ENCODE measurements at places on chromosomes 11 and 22.

- DNase-seq = no peak
Measured at GRCh38 chr11:96222102-96222501, 120.9 kb downstream of the MAML2 start.

DNA sequence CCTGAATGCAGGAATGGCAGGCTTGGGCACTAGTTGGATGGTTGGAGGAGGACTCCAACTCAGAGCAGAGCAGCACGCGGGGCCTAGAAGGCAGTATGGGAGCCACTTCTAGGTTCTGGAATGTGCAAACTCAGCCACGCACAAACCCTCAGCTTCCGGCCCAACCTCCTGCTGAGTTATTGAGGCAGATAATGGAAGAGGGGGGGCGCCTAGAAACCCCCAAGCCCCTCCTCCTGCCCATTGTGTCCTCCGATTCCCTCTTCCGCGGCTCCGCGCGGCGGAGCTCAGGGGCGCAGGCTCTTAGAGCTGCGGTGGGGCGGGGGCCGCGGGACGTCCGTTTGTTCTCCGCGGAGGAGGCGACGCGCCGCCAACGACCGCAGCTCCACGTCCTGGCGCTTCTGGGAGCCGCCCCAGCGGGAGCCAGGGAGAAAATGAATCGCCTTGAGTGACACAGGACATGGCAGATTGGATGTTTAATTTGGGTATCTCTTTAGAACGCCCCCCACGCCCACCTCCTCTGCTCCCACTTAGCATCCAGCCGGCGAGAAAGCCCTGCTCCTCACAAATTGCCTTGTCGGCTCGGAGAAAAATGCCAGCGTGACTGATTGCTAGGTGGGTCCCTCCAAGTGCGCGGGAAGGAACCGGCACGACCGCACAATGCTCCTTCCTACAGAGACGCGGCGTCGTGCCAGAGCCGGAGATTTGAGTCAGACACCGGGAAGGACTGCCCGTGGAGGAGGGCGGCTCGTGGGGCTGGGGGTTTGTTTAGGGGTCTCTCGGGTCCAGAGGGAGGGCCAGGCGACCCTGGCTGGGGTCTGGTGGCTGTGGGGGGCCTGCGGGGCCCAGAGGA is 144.6 kb downstream of the NECTIN1 start:
- no peak for DNase-seq

- no peak for DNase-seq
Measured at GRCh38 chr11:67400942-67401494, 640 bp downstream of the PPP1CA start.

DNA sequence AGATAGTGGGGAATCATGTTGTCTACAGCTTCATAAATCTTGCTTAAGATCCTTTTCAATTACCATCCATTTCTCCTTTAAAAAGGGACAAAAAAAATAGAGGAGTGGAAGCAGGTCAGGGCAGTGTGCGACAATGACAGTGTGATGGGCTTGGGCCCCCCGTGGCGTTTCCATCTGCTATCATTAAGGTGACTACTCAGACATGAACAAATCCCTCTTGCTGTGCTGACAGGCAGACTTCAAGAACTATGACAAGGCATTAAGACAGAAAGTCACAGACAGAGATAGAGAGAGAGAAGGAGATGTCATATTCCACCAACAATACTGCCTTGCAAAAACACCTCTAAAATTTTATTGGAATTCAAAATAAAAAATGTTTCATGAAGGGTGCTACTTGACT is 263.2 kb downstream of the DCDC1 start:
- no peak for DNase-seq

GRCh38 chr11:69452206-69452987 is 29.1 kb upstream of the LINC01488 start:
- DNase-seq = no peak

DNA sequence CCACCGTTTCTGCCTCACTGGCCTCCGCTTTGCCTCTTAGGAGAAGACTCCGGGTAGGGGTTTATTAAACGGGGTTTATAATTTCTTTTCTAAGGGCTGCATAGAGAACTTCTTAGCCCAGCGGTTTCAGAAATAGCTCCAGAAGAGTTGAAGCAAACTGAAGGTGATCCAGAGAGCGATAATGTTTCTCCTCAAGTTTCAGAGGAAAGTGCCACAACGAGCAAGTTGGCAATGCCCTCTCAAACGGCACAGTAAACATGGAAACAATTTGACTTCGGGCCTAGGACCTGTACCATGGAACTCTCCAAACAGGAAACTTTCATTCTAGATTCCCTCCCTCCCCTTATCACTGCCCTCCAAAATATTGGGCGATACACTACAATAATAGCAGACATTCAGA is 1.0 kb downstream of the ADSL start:
- no peak for DNase-seq

DNA sequence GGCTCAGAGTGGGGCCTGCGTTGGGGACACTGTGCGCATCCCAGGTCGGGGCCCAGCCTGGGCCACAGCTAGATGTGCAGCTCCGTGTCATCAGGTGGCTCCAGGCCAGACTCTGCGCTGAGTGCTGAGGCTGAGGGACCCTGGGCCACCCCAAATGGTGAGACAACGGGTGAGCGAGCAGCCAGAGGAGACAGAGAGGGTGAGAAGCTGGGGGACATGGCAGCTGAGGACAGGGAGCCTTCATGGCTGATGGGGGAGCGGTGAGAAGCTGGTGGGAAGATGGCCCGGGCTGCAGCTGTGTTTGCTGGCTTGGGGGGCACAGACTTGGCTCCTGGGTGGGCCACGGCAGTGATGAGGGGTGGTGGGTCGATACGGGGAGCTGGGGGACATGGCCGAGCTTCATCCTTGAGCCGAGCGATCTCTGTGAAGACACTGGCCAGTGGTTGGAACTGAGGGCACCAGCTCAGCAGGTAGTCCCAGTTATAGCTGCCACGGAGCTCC is 2.5 kb upstream of the TPP1 start:
- no peak for DNase-seq
